Anterior cingulate cortex (tissue), 58 donors: ENCODE measurements at places on chromosomes 12 and 14.
A peak's percentile ranks its signal among the peaks of the same experiment; 100 is the strongest.

- DNase-seq = peak; percentile 73
These were observed at the start of gene BTBD6 for GRCh38 chr14:105248368-105249181. Gene BTBD6 (plus strand): TSS chr14:105248533. CDS start chr14:105248712, 179 bp downstream.

GRCh38 chr12:23906329-23906728 lies 43.1 kb downstream of the SOX5 start:
- DNase-seq = no peak

DNA sequence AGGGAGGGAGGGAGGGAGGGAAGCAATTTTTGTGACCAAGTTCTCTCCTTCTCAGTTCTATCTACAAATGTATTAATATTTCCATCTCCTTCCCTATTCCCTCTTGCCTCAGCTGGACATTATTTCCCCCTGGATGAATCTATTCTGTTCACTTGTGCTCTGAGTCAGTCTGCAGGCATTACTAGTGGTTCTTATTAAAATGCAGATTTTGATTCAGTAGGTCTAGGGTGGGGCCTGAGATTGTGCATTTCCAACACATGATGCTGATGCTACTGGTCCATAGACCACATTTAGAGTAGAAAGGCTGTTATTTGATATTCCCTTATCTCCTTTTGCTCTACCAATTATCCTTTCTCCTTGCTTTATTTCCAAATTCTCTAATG lies 40.1 kb upstream of the YAF2 start:
- DNase-seq = no peak

- DNase-seq = no peak
These were observed 48.4 kb downstream of the RPS6KA5 start for GRCh38 chr14:91012045-91012444.

GRCh38 chr12:43235721-43236120 lies 316.3 kb downstream of the ADAMTS20 start:
- no peak for DNase-seq

DNA sequence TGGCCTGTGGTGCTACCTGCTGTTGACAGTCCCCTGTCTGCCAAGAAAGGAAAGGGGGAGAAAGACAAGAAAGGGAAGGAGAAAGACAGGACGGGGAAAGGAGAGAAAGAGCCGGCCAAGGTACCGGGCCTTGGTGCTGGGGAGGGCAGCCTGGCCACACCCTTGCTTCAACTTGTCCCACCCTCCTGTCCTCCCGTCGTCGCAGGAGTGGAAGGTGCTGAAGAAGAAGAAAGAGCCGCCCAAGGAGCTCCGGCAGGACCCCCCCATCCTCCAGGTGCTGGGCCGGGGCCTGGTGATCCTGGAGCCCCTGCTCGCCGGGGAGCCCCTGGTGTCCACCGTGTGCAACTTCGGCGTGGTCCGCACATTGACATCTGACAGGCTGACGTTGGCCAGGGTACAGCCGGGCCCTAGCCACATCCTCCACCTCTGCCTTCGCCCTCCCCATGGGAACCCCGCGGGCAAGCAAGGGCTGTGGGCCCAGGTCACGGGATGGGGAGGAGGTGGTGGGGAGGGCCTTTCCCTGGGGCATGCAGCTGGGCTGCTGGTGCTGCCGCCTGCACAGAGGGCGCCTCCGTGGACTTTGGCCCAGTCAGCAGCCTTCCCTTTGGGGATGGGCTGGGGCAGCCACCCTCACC lies 2.9 kb upstream of the B3GNT4 start:
- DNase-seq = no peak

DNA sequence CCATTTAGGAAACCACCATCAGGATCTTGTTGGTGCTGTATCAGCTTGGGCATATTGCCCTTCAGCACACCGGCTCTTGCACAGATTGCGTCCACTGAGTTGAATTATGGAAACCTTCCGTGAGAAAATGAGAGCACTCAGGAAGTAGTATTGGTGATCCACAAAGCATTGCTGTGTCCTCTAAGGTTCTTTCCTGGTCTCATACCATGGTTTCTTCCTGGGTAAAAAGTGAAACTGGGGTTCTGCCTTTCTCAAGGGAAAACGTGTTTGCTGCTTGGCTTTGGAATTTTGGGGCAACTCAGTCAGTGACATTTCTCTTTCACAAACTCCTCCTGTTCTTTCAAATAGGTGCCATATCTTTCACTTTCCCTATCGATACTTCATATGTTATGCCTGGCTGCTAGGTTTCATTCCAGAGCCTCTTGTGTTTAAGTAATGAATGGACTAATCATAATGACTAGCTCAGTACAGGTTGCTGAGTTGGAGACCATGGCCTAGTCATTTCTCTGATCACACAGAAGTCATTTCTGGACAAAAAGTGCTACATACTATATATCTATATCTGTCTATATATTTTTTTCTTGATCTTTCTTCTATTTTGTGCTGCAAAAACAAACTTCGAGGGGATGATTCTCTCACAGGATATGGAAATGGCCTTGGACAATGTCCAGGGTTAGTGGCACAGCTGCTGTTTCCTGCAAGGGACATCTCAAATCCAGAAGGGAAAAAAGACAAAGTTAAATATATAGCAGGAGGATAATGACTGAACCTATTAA lies 423.4 kb downstream of the ZFP36L1 start:
- DNase-seq = no peak

GRCh38 chr12:11812586-11813437 lies 163.3 kb downstream of the ETV6 start:
- DNase-seq = peak; percentile 71

- no peak for DNase-seq
These were observed 24.9 kb upstream of the PPP2R5C start for GRCh38 chr14:101736585-101736984.

GRCh38 chr14:77000340-77001270 lies 27.9 kb downstream of the IRF2BPL start:
- no peak for DNase-seq

DNA sequence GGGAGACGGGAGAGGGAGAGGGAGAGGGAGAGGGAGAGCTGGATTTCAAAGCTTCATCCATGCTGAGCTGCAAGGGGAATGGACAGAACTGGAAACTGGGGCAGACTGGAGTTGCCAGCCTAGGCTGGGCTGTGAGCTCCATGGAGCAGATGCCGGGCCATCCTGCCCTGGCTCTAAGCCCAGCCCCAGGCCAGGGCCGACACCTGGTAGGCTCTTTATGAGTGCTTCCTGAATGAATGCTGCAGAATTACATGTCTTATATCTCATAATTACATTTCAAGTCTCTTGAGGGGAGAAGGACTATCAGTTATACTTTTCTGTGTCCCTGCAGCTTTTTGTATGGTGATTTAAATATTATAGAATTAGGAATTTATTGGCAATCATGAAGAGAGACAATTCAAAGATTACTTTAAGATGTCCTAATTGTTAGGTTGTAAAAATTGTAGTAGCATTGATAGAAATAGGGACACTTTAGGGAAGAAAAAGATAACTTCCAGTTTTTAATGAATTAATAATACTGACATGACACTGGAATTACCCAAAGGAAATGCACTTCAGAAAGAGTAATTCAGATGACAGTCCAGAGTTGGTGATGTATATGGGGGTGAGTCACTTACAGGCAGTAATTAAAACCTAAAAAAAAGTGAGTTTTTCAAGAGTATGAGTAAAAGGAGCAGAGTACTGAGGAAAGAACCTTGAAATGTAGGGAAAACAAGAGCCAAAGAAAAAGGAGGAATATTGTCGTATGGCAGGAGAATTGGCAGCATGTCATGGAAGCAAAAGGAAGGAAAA lies 29.0 kb downstream of the SCYL2 start:
- no peak for DNase-seq

DNA sequence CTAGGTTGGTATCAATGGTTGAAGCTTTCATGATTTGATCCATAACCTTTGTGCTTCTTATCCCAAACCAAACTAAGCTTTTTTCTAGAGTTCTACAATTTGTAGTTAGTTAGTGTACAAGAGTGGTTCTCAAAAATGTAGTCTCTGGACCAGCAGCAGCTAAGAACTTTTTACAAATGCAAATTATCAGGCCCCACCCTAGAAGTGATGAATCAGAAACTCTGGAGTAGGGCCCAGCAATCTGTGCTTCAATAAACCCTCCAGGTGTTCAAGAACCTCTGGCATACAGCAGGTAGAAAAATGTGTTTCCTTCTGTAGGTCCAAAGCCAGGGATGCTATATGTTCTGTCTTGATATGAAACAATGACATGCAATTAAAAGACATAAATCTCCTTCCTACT lies 26.1 kb upstream of the ACTR6 start:
- no peak for DNase-seq

DNA sequence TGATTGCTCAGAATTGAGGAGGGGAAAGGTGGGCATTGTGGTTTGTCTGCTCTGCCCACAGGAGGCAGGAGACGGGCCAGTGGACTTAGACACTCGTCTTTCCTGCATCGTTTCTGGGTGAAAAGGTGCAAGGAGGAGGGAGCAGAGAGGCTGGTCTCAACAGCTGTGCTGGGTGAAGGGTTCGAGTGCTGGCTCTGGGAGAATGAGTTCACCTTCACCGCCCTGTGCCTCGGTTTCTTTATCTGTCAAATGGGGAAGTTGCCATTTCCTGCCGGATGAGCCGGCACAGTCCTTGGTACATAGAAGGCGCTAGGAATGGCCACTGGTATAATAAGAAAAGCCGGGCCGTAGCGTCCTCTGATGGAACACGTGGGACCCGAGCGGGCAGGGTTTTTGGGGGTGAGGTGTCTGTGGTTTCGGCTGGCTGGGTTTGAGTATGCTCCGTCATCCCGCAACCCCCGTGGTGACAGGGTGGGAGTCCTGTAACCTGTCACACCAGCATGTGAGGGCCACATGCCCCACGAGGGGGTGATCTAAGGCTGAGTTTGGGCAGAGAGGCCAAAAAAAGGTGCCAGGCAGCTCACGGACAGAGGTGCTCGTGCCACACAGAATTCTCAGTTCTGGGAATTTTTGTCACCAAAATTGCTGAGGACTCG lies 7.3 kb downstream of the BCL7A start:
- no peak for DNase-seq

DNA sequence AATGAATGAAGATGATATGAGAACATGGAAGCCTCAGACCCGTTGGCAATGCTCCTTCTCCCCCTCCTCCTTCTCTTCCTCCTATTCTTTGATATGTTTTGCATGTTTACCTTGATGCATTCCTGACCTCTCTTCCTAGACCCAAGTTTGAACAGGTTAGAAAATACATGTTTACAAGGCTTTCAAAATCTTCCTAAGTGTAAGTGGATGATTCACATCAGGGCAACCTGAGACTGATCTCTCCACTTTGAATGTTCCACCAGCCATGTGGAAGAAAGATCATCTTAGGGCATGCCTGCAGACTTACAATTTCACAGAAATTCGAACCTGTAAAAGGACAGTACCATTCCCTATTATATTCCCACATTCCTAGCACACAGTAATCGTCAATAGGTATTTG lies 18.0 kb upstream of the LDHB start:
- no peak for DNase-seq

GRCh38 chr14:55180434-55180833 lies 11.0 kb downstream of the DLGAP5 start:
- DNase-seq = no peak

GRCh38 chr12:54010972-54011664 lies 2.3 kb downstream of the HOXC8 start:
- DNase-seq = no peak

GRCh38 chr12:131892711-131893604 lies 1.5 kb upstream of the ULK1 start:
- DNase-seq = peak; percentile 6

DNA sequence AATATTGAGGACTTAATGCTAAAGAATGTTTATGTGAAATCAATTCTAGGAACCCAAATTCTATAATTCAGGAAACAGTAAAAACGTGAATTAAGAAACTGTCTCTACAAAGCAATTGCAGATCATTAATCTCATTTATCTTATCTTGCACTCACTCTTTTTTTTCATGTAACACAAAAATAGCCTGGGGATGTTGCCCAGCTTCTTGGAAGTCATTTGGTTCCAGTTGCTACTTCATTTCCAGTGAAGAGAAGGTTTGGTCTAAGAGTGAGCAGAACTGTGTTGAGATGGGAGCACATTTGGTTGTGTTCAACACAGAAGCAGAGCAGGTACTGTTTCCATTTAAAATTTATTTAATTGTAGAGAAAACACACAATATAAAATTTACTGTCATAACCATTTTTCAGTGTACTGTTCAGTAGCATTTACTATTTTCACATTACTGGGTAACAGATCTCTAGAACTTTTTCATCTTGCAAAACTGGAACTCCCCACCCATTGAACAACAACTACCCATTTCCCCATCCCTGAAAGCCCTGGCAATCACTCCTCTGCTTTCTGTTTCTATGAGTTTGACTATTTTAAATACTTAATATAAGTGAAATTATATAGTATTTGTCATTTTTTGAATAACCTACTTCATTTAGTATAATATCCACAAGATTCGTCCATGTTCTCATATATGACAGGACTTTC lies 9.7 kb downstream of the CLEC6A start:
- DNase-seq = no peak

DNA sequence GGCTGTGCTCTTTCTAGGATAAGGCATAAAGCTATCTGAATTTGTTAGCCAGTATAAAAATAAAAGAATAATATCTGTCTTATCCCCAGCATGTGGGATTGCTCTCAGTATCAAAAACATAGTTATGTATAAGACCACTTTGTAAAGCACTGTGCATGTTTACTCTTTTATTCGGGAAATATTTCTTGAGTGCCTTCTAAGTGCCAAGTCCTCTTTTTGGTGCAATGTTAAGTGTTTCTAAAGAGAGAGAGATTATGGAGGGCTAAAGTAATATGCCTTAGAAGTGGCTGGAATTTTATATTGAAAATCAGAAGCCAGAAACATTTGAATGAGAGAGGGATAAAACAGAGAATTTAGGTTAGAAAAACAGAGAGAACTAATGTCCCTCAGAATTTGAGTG lies 212.0 kb downstream of the ALG10B start:
- DNase-seq = no peak

- DNase-seq = no peak
These were observed 19.2 kb downstream of the TBX3 start for GRCh38 chr12:114664651-114665320.

DNA sequence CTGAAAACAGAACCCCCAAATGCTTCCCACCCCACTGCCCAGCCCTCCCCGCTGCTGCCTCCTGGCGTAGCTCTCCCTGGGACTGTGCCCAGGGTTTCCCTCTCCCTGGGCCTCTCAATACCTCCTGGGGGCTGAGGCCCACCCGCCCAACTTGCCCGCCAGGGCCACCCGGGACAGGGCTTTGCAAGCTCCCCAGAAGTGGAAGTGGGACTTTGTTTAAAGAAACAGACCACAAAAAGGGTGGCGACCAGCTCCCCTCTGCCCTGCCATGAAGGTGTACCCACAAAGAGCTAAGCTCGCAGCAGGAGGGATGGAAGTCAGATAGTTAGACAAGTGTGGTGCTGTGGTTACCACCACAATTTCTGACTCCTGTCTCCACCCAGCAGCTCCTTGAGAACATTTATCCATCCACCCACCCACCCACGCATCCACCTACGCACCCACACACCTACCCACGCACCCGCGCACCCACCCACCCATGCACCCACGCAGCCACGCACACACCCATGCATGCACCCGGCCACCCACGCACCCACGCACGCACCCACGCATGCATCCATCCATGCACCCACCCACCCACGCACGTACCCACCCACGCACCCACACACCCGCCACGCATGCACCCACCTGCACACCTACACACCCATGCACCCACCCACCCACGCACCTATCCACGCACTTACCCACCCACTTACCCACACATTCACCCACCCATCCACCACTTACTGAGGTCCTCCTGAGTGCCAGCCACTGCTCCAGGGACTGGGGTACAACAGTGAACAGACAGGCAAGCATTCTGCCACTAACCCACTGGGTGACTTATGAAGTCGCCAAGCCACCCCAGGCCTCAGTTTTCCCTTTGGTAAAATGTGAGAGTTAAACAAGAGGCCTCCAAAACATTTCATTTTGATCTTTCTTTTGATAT lies 127.3 kb downstream of the SCARB1 start:
- no peak for DNase-seq

- no peak for DNase-seq
These were observed 2.9 kb downstream of the NOVA1 start for GRCh38 chr14:26594756-26595545.

GRCh38 chr12:28958553-28959195 lies 190.4 kb upstream of the FAR2 start:
- DNase-seq = no peak
